ENCODE measurements at places on chromosomes 4 and X.

DNA sequence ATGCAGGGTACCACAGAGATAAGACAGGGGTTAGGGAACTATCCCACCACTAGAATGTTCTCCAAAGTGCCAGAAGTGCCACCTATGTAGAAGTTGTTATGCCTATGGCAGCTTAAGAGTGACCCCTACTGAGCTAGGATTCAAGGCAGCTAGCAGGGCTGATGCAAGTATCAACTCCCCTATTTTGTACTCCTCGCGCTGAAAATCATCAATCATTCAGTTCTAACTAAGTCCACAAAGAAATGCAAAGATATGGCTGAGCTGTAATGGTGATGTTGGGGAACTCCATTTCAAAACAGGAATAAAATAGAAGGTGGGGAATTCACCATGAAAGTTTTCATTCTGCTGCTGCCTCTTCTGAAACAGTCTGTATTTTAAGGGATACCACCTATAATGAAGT is 13.8 kb downstream of the ACSL4 start:
- DNase-seq, result no peak

DNA sequence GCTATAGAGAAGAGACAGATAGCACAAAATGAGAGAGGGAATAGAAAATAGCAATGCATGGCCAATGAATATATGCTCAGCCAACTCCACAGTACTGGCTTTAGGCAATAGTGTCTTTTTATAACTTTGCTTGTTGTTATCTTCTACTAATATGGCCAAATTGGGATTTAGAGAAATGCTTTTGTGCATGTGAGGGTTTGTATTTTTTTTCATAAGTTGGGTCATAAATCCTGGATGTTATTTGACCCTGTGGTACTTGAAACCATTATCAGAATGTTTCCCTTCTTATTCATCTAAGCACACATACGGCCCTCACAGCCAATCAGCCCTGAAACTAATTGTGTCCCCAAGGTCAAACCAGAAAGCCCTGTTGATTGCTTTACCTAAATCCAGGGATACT is 35.2 kb upstream of the LPAR4 start:
- DNase-seq, result no peak

- no peak for DNase-seq
These were observed 10.1 kb upstream of the FAT1 start for GRCh38 chr4:186733778-186734177.

DNA sequence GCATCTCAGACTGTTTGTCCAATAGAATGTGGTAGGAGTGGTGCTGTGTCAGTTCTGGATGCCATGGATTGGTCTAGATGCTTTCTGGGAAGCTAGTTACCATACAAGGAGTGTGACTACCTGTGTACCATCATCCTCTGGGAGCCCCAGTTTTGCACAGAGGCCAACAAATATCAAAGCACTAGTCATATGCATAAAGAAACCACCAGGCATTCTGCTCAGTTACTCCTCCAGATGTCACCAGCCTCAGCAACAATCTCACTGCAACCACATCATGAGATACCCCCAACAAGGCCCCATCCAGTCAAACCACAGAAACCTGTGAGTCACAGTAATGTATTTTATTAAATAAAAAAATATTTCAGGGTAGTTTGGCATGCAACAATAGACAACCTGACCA is 435.8 kb upstream of the CPEB2 start:
- no peak for DNase-seq

DNA sequence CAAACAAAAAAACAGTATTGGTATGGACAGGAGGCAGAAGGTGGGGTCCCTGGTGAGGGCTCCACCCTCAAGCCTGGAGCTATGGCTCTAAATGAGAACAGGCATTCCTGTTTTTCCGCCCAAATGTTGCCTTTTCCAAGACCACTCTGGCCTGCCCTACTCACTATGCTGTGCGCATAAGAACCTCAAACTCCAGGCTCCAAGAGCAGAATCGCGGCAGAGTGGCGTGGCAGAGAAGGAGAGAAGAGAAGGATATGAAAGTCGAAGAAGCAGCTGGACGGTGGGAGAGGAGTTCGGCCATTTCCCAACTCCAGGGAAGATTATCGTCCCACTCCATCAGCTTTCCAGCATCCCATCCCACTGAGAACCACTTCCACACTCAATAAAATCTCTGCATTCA is 207.8 kb downstream of the FAT4 start:
- DNase-seq, result no peak

DNA sequence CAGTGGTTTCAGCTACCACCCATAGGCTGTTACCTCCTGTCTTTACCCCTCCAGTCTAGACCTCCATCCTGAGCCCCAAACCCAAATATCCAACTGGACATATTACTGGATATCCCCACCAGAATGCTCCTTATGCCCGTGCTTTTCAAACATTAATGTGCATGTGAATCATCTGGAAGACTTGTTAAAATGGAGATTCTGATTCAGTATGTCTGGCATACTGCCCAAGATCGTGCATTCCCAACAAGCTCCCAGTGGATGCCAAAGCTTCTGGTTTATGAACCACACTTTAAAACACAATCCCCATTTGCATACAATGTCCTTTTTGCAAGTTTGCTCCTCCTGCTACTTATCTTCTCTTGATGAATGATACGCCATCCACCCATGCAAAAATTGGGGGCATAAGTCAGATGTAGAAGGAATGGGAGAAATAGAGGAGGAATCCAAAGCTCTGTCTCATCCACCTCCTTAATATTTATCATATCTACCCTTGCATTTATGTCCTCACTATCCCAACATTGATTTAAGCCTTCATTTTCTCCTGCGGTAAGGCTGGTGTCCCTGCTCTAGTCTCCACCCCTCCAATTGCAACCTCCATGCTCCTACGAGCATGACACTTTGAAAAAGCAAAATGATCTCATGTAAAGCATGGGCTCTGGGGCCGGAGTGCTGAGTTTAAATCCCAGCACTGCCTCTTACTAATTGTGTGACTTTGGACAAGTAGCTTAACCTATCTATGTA is 7.4 kb upstream of the PGRMC1 start:
- no peak for DNase-seq

DNA sequence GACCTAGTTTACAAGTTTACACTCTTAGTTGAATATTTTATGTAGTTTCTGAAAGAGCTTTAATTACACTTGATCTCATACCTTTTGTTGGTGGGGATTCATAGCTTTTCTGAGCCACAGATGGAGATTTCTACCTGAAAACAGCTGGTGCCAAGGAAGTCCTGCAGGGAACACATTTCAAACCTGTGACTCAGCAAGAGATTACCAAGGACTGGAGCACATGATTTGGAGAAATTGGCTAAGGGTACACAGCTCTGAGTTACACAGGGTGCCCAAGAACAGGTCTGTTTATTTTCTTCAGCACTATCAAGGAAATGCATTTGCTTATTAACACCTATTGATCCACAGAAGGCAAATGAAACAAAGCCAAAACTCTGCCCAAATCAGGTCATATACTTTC is 691.5 kb downstream of the KCTD8 start:
- no peak for DNase-seq
